ENCODE measurements at places on chromosomes 3 and 15. TPM values are rescaled to one million over a fixed set of nuclear protein-coding genes. Genes with fewer than 3 reads are reported as not detected.

Gene GCNT3
- not detected for total RNA-seq

Gene REC114
- total RNA-seq = not detected

GRCh38 chr15:101827257-101827656 is 15.3 kb downstream of the OR4F15 start:
- no peak overlapping the region for H3K27ac ChIP-seq
- peak; percentile 92 for DNase-seq
- no peaks in the 10 kb centered on the region for H3K36me3 ChIP-seq
- H3K27me3 ChIP-seq = no peaks in the 10 kb centered on the region
- H3K4me1 ChIP-seq = no peaks in the 10 kb centered on the region

- H3K27me3 ChIP-seq = no peaks in the 10 kb centered on the region
- no peak overlapping the region for H3K4me3 ChIP-seq
- no peak overlapping the region for H3K27ac ChIP-seq
Observed at GRCh38 chr3:132553826-132554225, 43.2 kb upstream of the ACKR4 start.

Gene ST3GAL6
- 1.4 TPM for total RNA-seq

Gene PRSS50
- total RNA-seq = not detected
